ENCODE measurements at places on chromosomes 11 and 22.

- DNase-seq, result no peak
Observed at GRCh38 chr22:37418627-37419369, 8.5 kb downstream of the ELFN2 start.

- DNase-seq, result peak; percentile 4
Observed at GRCh38 chr11:109196016-109196415, 226.0 kb upstream of the C11orf87 start.

DNA sequence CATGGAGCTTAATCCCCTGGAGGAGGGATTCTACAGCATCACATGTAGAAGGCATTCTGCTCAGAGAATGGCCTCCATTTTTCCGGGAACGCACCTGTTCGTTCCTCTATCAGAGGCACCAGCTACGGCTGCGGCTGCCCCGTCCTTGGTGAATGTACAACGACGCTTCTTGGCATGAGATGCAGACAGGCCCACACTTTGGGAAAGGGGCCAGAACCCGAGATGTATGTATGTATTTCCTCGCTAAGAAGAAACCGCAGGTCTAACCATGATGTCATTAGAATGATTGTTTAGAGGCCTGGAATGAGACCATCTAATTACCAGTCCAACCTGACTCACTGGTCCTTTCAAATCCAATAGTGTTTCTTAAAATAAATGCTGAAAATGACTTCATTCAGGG, 1293.4 kb downstream of the TBC1D22A start:
- no peak for DNase-seq

DNA sequence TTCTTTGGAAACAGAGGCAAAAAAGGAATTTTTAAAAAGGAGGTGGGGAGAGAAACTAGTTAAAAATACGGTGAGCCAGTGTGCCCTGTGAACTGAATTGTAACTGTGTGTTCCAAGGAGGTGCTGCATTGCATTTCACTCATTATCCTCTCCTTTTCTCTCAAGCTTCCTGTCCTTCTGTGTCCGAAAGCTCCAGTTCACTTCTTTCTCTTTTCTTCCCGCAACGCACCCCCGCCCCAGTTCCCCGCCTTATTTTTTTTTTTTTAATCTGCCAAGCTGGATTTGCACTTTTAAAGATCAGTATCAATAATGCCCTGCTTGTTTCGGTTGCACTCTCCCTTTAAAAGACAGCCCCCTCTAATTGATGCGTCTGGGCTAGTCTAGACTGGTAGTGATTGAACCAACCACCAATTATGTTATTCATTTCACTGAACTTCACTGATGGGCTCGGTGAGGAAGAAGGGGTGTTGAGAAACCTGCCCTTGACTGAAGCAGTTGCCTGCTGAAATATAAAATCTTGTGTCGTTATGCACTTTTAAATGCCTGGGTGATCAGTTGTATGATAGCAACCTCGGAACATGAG, 18.5 kb downstream of the BLID start:
- no peak for DNase-seq

GRCh38 chr22:17349172-17349571, 20.1 kb upstream of the CECR2 start:
- DNase-seq, result no peak

GRCh38 chr11:2130881-2131352, 8.3 kb downstream of the IGF2 start:
- DNase-seq, result no peak

DNA sequence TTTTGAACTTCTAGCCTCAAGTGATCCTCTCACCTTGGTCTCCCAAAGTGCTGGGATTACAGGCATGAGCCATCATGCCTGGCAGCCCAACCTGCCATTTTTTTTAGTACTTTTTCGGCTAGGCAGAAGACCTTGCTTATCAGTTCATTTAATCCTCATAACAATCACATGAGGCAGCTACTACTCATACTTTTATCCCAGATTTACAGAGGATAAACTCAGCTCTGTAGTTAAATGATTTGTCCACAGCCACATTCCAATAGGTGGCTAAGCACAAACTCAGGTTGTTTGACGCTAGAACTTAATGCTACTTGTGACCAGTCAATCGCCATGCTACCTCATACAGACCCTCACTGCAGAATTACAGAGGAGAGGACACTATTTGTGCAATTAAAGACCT, 28.1 kb downstream of the SBF2 start:
- DNase-seq, result no peak

- DNase-seq, result no peak
Observed at GRCh38 chr11:47044119-47044518, 107.6 kb downstream of the CSTPP1 start.

DNA sequence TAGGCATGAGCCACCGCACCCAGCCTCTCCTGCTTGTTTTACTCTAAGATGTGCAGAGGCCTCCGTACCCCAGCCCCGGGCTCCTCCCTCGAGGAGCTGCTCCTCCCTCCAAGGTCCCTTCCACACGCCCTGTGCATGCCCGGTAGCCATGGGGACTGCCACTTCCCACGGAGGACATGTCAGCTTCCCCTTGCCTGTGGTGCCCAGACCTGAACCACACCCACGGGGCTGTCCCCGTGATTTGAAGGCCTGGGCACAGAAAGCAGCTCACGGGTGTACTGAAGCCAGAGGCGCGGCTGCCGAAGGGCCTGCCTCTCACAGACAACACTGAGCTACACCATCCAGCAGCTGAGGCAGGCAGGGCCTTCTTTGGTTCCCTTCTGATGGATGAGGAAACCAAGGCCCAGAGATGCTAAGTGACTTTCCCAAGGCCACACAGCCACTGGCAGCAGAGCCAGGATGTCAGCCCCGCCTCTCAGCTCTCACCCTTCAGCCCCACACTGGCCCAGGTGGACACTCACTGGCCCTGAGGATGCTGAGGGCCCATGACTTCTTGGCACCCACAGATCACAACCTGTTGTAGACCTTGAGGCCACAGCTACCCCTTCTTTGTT, 7.3 kb downstream of the INS start:
- no peak for DNase-seq

DNA sequence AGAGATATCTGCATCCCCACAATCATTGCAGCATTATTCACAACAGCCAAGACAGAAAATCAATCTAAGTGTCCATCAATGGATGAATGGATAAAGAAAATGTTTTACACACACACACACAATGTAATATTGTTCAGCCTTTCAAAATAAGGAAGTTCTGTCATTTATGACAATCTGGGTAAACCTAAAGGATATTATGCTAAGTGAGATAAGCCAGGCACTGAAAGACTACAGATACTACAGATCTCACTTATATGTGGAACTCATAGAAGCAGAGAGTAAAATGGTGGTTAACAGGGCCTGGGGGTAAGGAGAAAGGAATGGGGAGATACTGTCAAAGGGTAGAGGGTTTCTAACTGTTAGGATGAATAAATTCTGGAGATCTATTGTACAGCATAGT, 36.0 kb upstream of the EED start:
- DNase-seq, result no peak

DNA sequence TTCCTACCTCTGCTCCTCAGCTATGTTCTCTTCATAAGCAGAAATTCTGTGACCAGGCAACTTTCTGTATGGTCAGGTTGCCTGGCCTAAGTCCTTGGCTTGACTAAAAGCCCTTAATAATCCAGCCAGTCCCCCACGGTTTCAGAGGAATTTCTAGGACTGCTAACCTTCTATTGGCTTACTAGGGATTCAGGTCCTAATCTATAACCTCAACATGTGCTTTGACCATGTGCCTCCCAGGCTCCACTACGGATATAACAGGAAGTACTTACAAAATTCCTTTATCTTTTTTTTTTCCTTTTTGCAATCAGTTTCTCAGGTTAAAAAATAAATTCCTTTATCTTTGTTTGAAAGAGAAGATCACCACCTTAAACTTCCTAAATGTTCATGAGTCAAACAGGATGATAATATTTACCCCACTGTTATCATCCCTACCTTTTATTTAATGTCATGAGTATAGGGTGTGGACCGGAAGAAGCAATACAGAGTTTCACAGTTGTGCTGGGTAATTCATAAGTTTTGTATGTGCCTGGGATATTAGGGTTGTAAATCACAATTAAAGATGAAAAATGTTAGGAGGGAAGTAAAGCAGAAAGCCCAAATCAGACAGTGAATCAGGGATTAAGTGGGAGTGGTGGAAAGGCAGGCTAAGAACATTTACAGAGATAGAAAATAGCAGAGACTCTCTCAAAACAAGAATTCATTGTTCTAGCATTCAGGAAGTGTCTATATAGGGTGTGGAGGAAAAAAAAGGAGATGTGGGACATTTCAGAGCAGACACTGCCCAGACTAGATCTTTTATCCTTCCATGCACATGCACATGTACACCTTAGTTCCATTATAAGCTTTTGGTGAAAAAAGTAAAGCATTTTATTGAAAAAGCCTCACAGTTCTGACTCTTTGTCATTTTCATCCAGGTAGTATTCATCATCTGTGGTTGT, 10.7 kb upstream of the POGLUT3 start:
- no peak for DNase-seq

- DNase-seq, result no peak
Observed at GRCh38 chr11:969651-970205, 44.1 kb downstream of the AP2A2 start.

DNA sequence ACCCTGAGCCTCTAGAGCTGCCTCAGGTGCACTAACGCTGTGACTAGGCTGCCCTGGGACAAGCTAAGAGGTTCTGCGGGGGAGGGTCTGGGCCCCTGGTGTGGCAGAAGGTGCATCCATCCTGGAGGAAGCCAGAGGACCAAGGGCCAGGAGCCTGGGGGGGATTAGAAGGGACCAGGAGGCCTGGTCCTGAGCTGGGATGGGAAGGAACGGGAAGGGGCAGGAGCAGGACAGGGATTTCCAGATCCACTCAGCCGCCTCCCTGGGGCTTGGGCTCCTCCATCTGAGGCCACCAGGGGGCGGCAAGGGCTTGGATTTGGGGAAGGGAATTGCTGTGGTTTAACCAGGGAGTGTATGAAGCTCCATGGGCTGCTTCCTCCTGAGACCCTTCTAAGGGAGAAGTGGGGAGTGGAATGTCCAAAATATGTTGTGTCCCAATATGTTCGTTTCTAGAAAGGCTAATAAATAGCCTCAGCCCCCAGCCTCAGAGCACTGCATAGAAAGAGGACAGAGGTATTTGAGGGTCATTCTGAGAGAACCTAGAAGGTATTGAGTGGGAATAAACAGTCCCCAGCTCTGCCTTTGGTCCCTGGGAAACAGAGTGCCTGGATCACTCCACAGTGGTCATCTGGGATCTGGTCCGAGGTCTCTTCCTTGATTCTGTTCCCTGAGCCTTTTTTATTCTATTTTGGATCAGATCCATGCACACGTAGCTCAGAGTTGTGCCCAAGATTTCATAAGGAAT, 17.4 kb upstream of the PRAME start:
- DNase-seq, result no peak

DNA sequence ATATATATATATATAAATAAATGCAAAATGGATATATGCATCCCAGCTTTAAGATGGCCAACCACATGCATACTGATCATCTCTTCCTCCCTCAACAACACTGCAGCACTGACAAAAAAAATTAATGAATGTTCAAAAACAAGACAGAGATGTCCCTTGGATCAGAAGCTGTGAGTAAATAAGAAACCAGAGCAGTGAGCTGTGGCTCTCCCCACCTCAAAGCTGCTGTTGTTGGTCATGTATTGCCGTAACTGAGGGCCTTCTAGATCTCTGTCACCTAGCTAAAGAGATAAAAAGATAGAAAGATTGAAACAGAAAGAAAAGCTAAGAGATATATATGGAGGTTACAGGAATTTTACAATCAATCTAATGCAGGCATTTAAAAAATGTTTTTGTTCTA, 15.5 kb upstream of the TMEM135 start:
- no peak for DNase-seq

- DNase-seq, result no peak
Observed at GRCh38 chr22:27975381-27976013, 56.4 kb upstream of the PITPNB start.

All from skeletal muscle cell (primary cell).